ENCODE measurements at places on chromosomes 2 and 18. TPM values are rescaled to one million over a fixed set of nuclear protein-coding genes. Genes with fewer than 3 reads are reported as not detected.

GRCh38 chr2:70091816-70092215 is 4.5 kb downstream of the PCBP1 start:
- DNase-seq = no peak

GRCh38 chr2:215022910-215023309 is 115.5 kb downstream of the ABCA12 start:
- DNase-seq = no peak

DNA sequence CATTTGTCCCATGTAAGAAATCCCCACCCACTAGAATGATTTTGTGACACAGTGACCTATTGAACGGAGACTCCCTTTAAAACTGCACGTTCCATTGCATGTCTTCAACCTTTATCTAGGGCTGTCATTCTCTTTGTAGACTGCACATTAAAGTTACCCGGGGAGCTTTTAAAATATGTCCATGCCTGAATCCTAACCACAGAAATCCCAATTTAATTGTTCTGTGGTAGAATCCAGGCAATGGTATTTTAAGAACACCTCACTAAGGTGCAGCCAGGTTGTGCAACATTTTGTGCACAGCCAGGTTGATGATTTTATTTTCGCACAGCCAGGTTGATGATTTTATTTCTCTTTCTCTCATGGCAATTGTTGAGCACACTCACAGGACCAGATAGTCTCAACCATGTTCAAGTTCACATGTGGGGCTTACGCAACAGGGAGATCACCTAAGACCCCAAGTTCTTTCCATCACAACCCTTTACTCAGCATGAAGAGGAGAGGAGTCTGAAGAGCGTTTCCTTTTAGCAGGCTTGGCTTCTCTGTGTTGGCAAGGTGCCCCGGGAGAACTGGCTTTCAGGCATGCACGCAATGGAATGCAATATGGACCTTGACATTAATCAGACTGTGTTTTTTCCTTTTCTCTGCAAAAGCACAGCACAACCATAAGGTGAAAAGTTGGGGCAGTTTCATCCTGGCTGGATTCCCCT is 467.3 kb upstream of the ETAA1 start:
- DNase-seq = peak; percentile 29

DNA sequence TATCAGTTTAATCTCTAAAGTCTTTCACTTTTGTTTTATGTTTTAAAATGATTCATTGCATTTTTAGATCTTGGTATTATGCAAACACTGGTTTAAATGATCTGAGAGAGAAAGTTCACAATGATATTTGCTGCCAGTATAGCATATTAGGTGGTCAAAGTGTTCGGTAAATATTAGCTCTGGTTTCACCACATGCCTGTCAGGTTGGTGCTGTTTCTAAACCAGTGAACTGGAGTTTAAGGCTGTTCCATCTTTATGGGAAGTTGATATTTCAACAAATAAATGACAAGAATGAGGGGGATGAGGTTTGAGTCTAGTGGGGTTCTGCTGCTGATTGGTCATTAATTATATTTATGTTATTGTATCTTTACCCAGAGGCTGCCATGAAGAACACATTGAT is 436.4 kb downstream of the DCDC2C start:
- DNase-seq = no peak

The CAB39 gene
- total RNA-seq = 31.0 TPM

The CRYGD gene
- 5.7 TPM for total RNA-seq

The SULT1C2 gene
- total RNA-seq = under 0.01 TPM
